ENCODE measurements at places on chromosomes 2 and 18.

DNA sequence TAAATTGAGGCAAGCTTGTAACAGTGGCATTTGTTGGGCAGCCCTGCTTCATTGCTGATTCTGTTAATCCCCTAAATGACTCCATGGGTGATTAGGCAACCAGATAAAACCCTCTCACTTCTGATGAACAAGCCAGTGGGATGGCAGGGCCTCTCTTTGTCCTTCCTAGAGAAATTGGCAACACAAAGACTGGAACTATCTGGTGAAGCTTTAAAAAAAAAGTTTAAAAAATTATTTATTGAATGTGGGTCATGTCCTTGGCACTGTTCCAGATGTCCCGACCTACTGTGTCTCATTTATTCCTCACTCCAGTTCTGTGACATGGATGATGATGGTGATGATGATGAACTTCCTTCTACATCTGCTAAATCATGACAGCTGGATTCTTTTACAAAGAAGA lies 30.8 kb downstream of the NRP2 start:
- no peak for DNase-seq

DNA sequence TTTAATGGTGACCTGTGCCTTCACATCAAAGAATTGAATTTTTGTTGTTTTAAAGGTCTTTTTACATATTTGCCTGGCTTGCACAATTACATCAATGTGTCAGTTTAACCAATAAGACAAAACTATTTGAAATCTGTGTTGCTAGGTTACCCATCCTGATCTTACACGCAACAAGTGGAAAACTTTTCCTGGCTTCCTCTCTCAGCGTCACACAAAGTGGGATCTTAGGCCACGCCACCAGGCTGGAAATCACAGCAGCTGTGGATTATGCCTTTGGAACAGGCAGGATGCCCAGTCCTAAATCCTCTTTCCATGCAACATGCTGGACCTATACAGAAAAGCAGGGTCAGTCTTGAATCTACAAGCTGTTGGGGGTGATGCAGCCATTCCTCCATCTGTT lies 298.2 kb upstream of the HNRNPA3 start:
- no peak for DNase-seq

- DNase-seq, result no peak
Observed at GRCh38 chr2:230552181-230552580, 136.2 kb downstream of the SP100 start.

DNA sequence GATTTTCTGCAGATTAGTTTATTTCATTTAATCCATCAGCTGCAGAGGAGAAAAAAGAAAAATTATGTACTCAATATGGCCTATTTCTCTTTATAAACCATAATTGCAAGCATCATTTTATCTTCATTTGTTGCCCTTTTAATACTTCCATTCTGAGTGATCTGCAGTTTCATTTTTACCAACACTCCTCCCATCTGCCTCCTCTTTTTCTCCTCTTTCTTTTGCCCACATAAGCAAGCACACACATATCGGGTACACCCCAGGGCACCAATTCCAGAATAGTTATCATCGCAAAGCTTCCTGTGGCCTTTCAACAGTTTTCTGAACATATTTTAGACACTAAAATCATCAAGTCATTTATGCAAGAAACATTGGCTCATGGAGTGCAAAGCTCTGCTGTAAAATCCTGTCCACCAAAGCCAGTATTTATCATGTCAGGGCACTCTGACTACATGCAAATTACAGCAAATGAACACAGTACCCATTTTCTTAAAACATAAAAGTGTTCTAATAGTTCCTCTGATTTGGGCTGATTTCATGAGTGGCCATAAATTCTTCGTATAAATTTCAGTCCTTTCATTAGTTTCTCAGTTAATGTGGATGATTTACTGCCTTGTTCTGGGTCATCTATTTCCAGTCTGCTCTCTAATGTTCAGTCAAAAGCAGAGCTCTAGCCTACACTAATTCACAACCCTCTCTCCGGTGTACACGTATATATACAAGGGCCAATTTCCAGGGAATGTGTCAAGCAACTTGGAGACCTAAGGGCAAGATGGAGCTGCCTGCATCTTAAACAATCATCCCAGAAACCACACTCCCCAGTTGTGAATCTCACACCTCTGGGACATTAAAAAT lies 281.3 kb downstream of the STK39 start:
- DNase-seq, result no peak

DNA sequence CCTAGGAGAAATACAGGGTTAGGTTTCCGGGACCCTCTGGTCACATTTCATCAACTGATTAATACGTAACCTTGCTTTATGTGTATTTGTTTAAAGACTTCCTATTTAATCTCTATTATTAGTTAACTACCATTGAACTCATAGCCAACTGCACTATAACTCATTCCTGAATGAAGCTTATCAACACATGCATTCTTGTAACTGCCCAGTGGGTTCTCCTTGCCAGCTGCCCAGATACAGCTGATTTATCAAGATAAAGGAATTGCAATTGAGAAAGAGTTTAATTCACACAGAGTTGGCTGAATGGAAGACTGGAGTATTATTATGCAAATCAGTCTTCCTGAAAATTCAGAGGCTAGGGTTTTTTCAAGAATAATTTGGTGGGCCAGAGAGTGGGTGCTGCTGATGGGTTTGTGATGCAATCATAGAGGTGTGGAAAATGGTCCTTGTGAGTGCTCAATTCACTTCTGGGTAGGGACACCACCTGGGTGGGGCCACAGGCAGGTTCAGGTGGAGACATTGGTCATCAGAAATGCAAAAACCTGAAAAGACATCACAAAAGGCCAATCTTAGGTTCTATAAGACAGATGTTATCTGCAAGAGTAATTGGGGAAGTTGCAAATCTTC lies 21.1 kb upstream of the NOSTRIN start:
- no peak for DNase-seq

All from stimulated activated CD4-positive, alpha-beta T cell treated with anti-CD3 and anti-CD28 coated beads, Interleukin-4, amount 100 ng/mL, for 24 hours (primary cell).